ENCODE measurements at places on chromosomes 2 and 18.

- no peak for DNase-seq
These were observed 209.8 kb downstream of the LDLRAD4 start for GRCh38 chr18:13428319-13428718.

DNA sequence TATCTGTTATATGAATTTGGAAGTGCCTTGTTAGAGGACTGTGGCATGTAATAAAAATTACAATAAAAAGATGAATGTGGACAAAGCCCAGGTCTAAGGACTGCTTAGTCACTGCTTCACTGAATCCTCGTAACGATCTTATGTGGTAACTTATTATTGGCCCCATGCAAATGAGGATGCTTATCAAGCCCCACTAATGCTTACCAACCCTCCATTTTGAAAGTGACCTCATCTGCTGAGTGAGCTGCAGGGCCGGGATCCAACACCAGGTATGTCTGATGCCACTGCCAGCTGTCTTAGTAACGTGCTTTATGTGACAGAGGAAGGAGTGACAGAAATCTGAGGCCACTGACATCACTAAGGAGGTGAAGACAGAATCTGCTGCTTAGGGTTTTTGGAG is 65.3 kb upstream of the CCDC85A start:
- DNase-seq: no peak

GRCh38 chr2:116776556-116776955 is 1037.9 kb upstream of the DDX18 start:
- DNase-seq: no peak

GRCh38 chr2:71853858-71854257 is 293.8 kb downstream of the CYP26B1 start:
- DNase-seq: no peak

DNA sequence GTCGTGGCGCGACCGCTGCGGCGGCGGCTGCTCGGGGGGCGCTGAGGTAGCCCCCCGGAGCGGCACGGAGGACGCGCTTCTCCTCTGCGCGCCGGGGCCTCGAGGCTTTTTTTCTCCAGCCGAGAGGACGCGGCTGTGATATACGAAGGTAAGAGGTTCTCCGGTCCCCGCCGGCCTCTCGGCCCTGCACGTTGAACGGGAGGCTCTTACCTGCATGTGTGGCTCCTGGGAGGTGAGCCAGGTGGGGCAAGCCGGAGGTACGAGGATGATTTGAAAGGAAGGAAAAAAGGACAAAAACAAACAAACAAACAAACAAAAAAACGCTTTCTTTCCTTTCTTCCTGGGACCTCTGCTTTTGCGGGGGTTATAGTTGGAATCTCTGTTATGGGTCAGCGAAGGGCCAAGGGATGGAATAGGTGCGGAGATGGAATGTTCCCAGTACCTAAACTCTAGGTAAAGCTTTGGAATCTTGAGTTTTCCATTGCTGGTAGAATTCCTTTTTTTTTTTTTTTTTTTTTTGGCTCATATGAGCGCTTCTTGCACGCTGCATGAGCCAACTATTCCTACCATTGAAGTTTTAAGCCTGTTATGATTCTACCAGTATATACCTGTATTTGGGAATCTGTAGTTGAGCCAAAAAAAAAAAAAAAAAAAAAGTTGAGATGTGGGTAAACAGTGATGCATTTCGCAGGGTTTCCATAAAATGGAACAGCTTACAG is 674 bp downstream of the PTPN4 start:
- no peak for DNase-seq

DNA sequence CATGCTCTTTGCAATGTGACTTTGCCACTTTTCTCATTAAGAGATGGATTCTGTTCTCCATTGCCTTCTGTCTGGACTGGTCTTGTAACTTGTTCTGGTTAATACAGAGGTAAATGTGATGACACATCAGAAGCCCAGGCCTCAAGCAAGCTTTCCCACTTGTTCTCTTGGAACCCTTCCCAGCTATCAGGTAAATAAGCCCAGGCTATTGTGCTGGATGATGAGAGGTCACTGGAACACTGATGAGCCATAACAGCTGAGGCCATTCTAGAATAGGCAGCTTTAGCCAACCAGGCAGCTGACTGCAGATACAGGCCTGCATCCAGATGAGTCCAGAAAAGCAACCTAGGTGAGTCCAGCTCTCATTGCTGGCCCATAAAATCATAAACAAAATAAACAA is 1007.0 kb upstream of the ACVR2A start:
- DNase-seq: no peak

- no peak for DNase-seq
These were observed 201.7 kb downstream of the NAPG start for GRCh38 chr18:10727477-10727876.

DNA sequence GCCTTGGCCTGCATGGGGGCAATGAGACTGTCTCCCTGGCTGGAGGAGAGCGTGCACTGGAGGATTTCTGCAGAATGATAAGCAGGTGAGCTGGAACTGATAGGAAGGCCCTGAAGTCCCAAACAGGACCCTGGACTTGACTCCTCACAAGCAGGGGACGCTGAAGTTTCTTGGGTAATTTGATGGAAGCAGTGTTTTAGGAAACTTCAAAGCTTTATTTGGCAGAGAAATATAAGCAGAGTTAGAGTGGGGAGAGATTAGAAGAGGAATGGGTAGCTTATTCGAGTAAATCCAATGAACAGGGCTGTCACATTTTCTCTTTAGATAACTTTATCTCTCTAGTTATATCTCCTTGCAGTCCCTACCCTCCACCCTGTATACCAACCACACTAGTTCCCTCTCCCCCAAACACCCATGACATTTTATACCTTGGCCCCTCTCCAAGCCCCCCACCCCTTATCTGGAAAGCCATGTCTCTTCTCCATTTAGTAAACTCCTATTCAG is 73.6 kb upstream of the IGFBP5 start:
- no peak for DNase-seq

DNA sequence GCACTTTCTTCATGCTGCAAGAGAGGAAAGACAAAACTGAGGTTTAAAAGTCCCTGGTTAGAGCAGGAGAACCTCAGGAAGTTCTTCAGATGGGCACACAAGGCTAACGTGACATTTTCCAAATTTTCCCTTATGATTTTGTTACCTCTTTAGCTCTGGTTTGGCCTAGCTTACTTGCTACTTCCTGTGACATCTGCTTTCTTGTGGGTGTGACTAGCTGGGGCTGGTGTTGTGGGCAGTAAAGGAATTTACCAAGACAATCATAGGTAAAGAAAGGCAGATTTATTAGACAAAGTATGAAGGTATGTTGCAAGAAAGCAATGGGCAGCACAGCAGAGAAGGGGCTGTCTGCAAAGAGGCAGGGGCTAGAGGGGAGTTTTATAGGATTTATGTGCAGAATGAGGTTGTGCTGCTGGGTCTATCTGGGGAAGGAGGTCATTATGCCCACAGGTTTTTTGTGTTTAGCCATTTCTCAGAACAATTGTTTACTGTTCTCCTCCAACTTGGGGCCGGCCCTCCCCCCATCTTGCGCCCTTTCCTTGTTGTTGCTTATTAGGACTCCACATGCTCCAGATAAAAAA is 6.7 kb upstream of the TNP1 start:
- DNase-seq: no peak

DNA sequence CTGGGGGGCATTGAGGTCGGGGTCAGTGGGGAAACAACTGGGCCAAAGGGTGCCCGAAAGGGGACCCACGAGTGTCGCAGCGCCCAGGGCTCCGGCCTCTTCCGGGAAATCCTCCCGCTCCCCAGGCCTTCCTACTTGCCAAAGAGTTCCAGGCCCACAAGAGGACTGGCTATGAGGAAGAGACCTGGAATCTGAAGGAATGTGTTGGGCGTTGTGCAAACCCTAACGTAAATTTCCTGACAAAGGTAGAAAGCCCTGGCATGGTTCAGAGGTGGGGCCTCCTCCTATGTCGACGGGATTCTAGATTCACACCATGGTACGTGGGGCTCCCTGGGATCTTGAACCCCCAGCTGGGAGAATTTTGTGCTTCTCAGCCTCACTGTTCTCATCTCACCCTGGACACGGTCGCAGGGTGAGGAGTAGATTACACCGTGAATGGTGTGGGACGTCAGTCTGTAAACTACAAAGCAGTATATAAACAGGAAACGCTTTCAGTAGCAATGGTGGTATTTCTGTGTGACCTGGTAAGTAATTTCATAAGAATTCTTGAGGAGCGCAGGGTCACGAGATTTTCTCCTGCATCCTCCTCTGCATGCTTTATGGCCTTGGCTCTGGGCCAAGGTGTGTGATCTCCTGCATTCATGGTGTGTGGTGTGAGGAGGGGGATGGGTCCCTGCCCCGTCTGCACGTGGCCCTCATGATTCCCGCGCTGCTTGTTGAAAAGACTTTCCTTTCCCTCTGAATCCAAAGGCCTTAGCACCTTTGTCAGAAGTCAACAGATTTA is 868 bp downstream of the HSBP1L1 start:
- peak; percentile 79 for DNase-seq

DNA sequence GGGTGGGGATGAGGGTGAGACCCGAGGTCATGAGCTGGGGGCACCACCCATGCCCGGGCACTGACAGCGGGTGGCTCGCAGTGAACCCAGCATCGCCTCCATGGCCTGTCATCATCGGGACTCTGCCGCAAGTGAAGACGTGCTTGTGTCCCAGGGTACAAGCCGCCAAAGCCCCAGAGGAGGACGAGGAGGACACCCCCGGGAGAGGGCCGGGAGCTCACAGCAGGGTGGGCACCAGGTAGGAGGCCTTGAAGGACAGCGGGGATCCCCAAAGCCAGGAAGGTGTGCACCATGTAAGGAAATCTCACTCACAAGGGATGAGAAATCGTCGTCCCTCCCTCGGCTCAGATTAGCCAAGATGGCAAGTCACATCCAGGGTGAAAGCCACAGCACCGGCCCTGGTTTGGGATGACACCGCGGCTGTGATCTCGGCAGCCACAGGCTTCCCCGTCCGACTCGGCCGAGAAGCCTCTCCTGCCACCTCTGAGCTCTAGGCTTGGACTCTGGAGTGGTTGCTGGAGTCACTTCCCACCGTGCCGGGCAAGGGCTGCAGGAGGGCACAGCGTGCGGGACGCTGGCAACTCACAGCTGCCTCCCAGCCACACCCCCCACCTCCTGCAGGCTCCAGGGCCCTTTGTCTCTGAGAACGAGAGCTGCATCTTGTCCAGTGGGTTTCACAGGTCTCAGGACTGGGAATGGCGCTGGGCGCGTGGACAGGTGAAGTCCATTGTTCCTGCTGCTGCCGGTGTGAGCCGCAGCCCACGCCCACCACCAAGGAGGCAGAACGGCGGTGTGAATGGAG is 81.6 kb upstream of the CTDP1 start:
- DNase-seq: no peak

DNA sequence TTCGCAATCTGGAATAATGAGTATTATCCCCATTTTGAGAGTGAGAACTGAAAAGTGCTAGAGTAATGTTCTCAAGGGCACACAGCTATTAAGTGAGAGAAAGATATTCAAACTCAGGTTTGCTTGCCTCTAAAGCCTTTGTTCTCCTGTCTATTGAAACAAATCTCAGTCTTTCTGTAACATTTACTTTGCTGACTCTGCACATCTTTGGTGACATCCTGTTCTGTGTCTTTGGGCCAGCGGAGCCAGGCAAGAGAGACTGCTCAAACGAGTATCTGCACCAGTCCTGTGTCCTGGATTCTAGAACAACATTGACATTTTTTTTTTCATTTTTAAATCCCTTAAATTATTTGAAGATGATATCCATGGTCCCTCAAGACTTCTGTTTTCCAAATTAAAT is 1539.2 kb upstream of the PIK3C3 start:
- no peak for DNase-seq

DNA sequence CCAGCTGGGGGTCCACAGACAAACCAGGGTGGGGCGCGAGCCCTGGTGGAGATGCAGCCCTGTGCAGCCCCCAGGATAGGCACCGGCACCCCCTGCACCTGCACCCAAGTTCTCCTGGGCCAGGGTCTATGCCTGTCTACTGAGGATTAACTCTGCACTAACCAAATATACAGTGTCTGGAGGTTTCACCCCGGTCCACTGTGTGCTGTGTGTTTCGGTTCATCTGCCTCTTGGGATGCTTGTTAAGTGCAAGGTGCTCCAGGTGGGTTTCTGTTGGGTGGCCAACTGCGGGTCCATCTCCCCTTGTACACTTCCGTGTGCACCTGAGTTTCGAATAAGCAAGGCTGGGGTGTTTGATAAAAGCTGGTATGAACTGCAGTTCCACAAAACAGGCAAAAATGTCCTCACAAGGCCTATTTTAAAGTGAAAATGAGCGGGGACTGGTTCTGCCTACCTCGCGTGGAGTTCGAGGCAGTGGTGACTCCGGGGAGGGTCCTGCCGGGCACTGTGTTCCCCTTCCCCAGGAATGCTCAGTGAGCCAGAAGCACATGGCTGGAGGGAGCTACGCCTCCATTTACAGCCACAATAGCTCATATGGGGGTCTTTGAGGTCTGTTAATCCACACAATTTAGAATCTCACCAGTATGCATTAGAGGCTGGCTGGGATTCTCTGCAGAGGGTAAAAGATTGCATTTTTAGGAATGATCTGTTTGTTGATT is 70.7 kb downstream of the EDAR start:
- no peak for DNase-seq

DNA sequence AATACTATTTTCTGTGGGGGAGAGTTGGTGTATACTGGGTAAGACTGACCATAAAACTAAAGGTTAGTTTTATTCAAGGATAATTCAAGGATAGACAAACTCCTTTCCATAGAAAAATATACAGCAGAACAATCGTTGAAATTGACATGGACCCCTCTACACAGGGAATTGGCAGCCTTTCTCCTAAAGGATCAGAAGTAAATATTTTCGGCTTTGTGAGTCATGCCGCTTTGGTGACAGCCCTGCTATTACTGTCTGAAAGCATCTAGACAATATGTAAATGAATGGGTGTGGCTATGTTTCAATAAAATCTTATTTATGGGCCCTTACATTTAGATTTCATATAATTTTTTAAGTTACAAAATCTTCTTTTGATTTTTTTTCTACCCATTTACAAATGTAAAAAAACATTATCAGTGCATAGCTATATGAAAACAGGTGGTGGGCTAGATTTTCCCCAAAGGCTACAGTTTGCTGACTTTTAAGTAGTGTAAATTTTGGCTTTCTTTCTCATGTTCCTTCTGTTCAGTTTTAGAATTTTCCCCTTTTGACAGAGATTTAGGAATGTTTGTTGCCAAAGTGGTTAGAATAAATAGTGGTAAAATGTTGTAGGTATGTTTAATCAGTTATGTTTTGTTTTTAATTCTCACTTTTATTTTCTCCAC is 270.6 kb downstream of the DCC start:
- no peak for DNase-seq

GRCh38 chr2:99648178-99648844 is 158.5 kb upstream of the REV1 start:
- DNase-seq: no peak

- no peak for DNase-seq
These were observed 134.1 kb downstream of the KCNH7 start for GRCh38 chr2:162704496-162704895.

GRCh38 chr2:200188876-200189275 is 117.6 kb upstream of the SPATS2L start:
- no peak for DNase-seq

GRCh38 chr2:48912110-48912509 is 156.6 kb upstream of the LHCGR start:
- no peak for DNase-seq
